ENCODE measurements at places on chromosomes 12 and 14.

- no peak for DNase-seq
Observed at GRCh38 chr12:29599381-29599780, 101.9 kb upstream of the OVCH1 start.

DNA sequence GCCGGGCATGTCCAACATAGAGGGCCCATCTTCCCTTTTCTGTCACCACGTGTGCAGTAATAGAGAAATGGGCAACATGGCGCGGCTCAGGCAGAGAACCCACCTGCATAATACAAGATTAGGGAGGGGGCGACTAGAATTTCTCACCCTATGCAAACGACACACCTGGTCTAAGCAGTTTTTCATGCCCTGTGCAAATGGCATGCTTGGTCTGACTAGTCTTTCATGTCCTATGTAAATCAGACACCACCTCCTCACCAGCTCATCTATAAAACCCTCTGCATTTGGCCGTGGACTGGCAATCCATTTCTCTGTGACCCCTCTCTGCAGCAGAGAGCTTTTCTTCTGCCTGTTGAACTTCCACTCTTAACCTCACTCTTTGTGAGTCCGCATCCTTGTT lies 180.2 kb upstream of the PZP start:
- DNase-seq, result no peak

- DNase-seq, result no peak
Observed at GRCh38 chr12:127113945-127114344, 1153.0 kb upstream of the TMEM132C start.

DNA sequence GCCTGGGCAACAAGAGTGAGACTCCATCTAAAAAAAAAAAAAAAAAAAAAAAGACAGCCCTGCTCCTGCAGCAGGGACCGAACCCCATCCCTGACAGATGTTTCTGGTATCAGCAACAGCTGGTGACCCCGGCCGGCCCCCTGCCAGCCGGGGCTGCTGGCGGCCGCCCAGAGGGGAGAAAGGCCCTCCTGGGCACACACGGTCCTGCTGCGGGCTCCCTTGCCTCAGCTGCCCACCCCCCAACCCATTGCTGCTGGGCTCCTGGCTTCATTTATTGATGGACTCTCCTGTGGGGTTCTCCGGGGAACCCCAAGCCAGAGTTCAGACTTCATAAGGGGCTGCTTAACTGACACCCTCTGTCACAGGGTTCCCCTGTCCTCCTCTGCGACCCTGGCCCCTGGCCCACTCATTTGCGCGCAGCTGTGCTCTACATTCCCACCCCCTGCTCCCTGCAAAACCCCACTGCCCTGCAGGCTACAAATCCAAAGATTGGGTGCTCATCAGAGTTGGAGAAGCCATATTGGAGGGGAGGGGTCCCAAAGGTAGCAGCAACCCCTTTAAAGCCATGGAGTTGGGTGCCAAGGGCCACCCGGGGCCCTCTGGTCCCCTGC lies 103.6 kb upstream of the RTL1 start:
- DNase-seq, result no peak

GRCh38 chr14:75643985-75644384 lies 16.7 kb downstream of the ERG28 start:
- no peak for DNase-seq

DNA sequence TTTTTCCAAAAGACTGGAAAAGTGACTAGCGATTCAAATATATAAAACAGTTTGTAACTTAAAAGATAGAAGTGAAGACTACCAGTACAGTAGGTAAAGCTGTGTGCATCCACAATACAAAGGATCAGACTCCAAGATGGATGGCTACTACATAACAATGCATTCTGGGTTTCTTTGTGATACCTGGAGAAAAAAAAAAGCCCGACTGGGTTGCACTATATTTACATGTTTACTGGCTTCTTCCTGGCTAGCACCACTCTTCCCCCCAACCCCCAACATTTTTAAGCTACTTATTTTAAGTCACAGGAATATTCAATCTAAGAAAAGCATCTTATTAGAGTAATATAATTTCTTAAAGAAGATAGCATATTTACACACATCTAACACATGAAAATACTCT lies 61.1 kb upstream of the SINHCAF start:
- no peak for DNase-seq
